ENCODE measurements at places on chromosomes 5 and 9.

DNA sequence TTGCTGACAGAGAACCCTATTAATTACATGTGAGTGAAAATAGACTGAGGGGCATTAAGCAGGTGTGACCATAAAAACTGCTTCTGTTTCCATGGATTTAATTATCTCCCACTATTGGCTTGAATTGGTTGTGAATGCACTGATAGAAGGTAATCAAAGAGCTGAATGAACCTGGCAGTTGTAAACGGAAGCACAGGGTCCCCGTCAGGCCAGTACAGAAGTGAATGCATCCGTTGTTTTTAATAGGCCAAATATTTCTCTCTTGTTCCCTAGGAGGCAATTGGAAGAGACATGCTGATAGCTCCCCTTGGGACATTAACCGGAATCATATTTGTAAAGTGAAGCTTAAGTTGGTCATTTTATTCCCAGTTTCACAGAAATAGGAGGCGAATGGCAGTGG is 147.0 kb downstream of the CAVIN4 start:
- no peak for DNase-seq

- DNase-seq: no peak
These were observed 71.2 kb downstream of the ANKRD55 start for GRCh38 chr5:56161927-56162326.

DNA sequence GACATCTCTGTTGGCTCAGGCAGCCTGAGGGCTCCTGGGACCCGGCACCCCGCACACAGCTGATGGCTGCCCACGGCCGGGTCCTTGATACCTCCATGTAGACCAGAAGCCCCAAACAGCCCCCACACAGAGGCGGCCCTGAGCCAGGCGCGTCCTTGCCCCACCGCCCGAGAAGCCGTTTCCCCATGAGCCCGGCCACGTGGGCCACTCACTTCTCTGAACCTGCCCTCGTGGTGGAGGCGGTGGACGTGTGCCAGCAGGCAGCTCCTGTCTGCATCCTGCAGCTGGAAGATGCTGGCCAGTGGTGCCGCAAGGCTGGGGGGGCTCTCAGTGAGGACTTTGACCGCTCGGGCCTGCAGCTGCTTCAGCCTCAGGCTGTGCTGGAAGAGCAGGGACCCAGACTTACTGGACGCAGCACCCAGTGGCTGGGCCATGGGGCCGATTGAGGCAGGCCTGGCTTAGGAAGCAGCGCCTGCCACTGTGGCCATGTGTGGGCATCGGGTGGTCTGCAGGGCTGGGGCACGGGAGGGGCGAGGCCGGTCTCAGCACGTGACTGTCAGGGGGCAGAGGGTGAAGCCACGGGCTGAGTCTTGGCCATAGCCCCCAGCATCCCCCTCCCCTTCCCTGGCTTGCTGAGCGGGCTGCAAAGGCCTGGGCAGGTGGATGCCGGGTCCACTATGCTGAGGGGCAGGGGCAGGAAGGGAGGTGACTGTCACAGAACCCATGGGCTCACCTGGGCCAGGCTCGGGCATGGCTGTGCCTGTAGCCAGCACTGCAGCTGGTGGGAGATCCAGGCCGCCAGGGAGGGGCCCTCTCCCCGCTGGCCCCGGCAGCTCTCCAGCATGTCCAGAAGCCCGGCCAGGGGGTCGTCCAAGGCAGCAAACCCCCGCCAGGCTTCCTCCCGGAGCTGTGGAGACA is 50.0 kb downstream of the EXD3 start:
- no peak for DNase-seq

- no peak for DNase-seq
These were observed 51.2 kb upstream of the RPS23 start for GRCh38 chr5:82329393-82329792.

GRCh38 chr5:137264573-137264972 is 234.6 kb downstream of the SPOCK1 start:
- no peak for DNase-seq

- DNase-seq: no peak
These were observed 1.8 kb downstream of the OTP start for GRCh38 chr5:77636641-77637169.

GRCh38 chr5:58244819-58245475 is 214.9 kb downstream of the PLK2 start:
- DNase-seq: no peak

DNA sequence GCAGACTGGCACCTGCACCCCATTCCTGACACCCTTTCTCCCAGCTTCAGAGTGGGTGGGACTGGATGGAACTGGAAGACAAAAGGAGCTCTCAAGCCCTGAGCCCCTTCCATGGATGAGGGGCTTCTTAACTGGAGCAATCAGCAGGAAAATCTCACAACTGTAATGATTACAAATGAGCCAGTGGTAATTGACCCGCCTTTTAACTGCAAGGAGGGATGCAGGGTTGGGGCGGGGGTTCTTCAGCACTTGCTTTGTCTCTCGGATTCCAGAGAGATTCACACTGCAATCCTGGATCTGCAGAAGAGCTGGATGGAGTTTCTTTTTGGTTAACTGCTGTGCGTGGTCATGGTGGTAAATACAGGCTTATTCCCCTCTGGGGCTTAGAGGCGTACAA is 160.1 kb upstream of the SHB start:
- DNase-seq: no peak

DNA sequence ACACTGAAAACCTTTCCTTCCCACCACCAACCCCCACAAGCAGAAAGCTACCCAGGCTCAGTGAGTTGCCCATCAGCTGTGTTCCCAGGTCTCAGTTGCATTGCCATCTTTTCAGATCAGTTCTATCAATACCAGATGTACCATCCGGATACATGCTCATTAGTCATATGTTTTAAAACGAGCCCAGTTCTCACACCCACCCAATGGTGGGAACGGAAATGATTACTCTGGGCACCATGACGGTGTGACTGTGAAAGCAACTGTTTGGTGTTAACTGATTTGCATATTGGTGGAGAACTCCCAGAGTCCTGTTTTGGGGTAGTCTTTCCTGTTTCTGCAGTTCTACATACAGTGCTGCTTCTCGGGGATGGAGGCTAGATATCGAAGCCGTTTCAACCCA is 212.3 kb downstream of the TRIM36 start:
- DNase-seq: no peak

DNA sequence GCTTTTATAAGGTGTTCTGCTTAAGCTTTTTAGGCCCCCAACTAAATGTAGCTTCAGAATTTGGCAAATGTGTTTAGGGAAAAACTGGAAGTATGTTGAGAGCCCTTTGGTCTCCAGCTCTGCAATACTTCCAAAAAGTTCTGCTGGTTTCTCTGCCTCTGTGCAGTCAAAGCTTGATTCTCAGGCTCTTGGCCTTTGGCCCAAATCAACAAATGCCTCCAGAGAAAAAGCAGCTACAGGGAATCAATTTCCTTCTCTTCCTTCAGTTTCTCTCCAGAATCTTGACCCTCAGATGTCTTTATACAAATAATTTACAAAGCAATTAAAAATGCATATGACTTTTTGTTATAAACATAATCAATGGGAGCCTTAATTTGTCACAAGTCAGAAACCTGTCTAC is 235.7 kb downstream of the COMMD10 start:
- no peak for DNase-seq

DNA sequence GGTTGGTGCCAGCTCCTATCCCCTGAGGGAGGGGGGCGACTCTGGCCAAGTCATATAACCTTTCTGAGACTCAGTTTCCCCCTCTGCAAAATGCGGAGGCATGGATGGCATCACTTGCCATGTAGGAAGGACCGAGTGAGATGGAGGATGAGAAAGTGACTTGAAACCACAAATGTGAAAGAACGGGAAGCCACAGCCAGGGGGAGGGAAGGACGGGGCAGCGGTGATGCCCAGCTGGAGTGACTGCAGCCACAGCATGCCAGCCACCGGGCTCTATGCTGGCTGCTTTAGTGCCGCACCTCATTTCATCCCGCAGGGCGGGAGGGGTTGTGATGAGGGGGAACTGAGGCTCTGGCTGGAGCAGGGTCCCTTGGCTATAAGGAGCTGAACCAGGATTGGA is 74.5 kb downstream of the HMCN2 start:
- no peak for DNase-seq

- DNase-seq: no peak
These were observed 9.1 kb downstream of the WWC1 start for GRCh38 chr5:168300326-168301182.

- no peak for DNase-seq
These were observed 961.6 kb upstream of the CDH18 start for GRCh38 chr5:20949636-20950035.

- DNase-seq: no peak
These were observed 29.6 kb upstream of the KCNMB1 start for GRCh38 chr5:170418736-170419135.

DNA sequence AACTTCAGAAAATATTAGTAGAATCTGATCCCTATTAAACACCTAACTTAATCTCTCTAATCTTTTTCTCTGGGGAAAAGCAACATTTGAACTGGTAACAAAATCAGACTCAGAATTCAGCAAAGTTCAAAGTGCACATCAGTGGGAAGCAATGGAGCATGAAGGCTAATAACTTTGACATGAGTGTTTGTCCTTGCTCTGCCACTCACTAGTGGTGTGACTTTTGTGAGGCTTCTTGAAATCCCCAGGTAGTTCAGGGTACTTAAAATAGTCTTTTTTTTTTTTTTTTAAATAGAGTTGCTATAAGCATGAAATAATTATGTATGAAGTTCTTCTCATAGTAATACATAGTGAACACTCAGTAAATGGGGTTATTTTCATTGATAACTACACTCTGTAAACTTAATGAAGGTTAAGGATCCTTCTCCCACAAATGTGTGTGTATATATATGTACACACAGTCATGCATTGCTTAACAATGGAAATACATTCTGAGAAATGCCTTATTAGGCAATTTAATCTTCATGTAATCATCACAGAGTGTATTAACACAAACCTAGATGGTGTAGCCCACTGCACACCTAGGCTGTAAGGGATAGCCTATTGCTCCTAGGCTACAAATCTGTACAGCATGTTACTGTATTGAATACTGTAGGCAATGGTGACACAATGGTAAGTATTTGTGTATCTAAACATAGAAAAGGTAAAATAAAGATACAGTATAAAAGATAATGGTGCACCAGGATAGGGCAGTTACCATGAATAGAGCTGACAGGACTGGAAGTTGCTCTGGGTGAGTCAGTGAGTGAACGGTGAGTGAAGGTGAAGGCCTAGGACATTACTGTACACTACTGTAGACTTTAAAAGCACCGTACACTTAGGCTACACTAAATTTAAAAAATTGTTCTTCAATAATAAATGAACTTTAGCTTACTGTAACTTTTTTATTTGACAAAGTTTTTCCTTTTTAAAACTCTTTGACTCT is 73.3 kb upstream of the HMHB1 start:
- DNase-seq: no peak

DNA sequence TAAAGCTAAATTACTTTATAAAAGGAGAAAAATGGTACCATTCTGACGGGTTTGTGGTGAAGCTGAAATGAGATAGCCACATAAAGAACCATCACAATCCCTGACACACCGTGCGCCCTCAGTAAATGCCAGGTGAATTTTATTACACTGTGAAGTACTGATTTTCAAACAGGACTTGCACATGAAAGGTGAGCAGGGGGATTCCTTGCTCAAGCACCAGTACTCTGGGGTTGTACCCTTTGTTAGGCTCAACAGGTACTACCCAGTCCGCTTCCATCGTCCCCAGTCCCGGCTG is 419 bp upstream of the RABGAP1 start:
- DNase-seq: no peak

DNA sequence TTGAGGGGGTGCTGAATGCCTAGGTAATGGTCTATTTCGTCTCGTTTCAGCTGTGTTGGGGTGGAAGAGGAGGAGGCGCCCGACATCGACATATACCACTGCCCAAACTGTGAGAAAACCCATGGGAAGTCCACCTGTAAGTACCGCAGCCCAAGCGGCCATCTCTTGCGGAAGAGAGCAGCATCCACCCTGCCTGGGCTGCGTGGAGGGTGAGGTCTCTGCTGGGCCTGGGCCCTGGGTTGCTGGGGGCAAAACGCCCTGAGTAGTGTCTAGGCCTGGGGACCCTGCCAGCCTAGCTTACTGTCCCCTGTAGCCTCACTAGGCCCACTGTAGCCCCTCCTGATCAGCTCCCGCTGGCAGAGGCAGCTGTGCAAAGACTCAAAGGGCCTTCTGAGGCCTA is 53.5 kb downstream of the PHF2 start:
- DNase-seq: no peak
